ENCODE measurements at places on chromosomes 12 and 14. TPM values are rescaled to one million over a fixed set of nuclear protein-coding genes. Genes with fewer than 3 reads are reported as not detected.

GRCh38 chr12:23898121-23898520 is 51.3 kb downstream of the SOX5 start:
- no peak for DNase-seq

DNA sequence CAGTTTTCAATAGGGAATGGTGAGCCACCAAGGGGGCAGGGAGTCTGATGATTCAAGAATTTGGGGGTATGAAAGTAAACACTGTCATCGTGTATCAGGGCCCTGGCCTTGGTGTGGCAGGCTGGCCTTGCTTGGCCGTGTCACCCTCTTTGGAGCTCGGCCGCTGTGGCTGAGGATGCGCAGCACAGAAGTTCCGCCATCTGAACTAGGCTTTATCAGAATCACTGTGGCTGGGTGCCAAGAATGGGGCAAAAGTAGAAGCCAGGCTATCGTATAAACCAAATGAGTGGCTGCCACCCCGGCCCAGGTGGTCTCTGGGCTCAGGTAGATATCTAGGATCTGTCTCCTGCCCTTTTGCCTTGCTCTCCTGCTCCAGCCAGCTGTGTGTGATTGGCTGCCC is 137.4 kb downstream of the PAPOLA start:
- DNase-seq = no peak

Gene GZMB
- total RNA-seq = not detected

Gene KRT6B
- total RNA-seq = not detected

Gene FAM90A1
- total RNA-seq = 0.40 TPM

Gene KCNH3
- 1.9 TPM for total RNA-seq
